ENCODE measurements at places on chromosomes 6 and 20.

GRCh38 chr6:134123666-134124208 lies 71.3 kb upstream of the SLC2A12 start:
- DNase-seq, result peak; percentile 2

DNA sequence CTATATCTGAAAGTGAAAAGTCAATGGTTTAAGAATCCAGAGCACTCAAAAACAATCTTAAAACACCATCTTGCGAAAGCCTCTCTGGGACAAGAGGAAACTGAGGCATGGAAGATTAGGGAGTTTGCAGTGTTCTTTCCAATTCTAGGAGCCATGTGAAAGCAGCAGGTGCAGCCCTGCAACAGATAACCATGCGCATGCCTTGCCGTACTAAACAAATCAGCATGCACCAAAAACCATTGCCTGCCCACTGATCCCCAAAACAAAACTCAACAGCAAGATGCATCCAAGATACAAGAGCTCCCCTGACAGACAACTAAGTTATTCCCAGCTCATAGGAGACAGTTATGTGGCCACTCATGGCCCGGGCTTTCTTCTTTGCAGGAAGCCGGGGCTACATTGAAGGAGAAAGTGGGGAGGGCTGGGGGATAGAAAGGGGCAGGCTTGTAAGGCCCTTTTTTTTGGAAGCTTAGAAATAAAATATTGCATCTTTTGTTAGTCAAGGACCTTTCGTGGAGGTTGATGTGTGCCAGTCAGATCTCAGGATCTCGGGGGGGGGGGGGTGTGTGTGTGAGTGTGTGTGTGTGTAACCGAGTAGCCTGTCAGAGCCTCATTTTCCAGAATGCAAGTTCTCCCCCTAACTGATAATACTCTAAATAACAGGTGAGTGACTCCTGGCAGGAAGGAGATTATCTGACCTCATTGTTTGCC lies 178.4 kb downstream of the MBOAT1 start:
- DNase-seq, result no peak

DNA sequence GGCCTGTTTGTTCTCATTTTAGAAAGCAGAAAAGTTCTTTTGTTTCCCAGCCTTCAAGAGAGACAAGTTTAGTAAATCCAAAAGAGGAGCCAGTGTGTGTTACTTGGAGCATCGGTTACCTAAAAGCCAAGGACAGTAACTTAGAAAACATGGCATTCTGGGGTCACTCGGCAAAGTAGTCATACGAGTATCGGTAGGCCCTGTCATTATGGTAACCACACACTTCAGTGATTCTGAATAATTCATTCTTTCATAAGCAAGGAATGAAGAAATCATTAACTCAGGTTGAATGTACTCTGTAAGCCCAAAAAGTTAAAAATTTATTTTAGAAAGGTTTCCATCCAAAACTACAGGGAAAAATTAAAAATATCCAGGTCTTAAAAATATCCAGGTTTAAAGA lies 34.0 kb downstream of the CNKSR3 start:
- no peak for DNase-seq

GRCh38 chr20:49668181-49668877 lies 45.3 kb downstream of the B4GALT5 start:
- DNase-seq, result peak; percentile 74

- no peak for DNase-seq
Observed at GRCh38 chr6:11397622-11398450, 139.7 kb upstream of the TMEM170B start.

DNA sequence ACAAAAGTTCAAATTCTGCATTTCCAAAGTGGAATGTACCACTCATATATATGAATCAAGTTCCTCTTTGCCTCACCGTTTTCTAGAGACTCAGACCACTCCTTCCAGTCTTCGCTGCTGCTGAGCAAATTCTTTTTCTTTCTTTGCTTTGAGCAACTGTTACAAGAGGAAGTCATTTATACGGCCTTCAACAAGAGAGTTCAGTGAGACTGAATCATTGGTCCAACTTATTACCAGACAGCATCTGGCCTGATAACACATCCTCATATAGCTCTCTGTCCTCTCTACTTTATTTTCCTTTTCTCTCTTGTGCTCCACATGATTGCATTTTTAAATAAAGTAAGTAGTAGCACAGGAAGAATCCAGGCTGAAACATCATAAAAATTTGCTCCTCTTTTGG lies 652.7 kb downstream of the PHF3 start:
- no peak for DNase-seq
